ENCODE measurements at places on chromosomes 1 and 21.

DNA sequence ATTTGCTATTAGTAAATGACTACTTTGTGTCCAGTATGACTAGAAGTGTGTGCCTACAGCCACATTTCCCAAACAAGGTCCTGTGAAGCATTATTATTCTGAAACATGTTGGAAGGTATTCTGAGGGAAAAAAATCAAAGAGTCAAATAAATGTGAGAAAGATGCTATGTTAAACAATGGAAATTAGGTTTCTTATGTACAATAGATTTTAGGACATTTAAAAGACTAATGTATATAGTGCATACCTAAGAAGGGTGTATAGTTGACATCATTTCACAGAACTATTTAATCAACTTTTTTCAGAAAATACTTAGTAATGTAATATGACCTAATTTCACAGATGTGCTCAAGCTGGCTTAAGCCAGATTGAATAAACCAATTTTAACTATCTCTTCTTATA is 582.5 kb downstream of the USP25 start:
- no peak for DNase-seq

DNA sequence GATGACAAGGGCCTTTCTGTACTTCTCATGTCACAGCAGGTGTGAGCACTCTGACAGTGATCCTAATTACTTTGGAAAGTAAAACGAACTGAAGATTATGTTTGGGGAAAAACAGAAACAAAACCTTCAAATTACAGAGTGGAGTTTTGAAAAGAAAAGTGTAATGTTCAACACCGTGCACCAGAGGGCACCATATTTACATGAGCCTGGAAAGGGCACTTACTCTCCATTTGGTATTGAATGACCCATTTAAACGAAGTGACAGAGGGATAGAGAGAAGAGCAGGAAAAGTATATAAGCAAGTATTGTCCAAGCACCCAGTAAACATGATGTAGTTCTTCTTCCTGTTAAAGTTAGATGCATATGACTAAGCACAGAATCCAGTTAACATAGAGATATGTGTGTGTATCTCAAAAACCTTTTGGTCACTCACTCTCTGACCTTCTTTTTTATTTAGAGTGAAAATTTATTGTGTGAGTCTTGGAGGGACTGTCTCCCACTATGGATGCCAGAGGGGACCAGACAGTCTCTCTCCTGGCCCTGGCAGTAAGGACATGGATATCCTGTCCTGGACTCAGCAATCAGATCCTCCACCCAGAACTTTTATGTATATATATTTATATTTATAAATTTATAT is 3.8 kb upstream of the RGSL1 start:
- no peak for DNase-seq

DNA sequence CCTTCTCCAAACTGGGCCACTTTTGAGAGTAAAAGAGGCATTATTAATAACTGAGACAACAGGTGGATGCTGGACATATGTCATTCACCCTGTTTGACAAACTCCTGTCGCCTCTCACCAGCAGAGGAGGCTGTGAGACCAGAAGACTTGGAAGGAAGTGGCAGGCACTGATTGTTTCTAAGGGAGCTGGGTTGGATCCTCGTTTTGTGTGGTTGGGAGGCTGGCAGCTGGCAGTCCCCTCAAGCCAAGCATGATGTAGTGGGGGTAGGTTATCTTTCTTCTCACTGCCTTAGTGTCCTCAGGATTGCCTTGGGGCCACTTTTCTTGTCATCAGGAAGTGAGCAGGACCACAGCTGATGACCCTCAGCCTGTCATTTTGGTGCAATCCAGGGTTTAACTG is 86.5 kb upstream of the KCNJ15 start:
- no peak for DNase-seq

- no peak for DNase-seq
Measured at GRCh38 chr1:220804202-220804586, 17.5 kb downstream of the MTARC1 start.

- no peak for DNase-seq
Measured at GRCh38 chr1:99447721-99448120, 183.4 kb downstream of the PLPPR4 start.

- DNase-seq = no peak
Measured at GRCh38 chr1:185795181-185795580, 61.0 kb downstream of the HMCN1 start.

DNA sequence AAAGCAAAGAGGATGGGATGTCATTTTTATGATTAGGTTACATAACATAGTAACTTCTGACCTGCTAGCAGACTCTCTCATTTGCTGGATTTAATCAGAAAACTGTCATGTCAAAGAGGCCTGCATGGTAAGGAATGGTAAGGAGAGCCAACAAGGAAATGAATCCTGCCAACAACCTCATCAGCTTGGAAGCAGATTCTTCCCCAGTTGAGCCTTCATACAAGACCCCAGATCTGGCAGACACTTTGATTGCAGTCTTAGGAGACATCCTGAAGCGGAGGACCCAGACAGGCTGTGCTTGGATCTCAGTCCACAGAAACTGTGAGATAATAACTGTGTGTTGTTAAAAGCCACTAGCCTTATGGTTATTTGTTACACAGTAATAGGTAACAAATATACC is 27.6 kb upstream of the MARK1 start:
- no peak for DNase-seq

DNA sequence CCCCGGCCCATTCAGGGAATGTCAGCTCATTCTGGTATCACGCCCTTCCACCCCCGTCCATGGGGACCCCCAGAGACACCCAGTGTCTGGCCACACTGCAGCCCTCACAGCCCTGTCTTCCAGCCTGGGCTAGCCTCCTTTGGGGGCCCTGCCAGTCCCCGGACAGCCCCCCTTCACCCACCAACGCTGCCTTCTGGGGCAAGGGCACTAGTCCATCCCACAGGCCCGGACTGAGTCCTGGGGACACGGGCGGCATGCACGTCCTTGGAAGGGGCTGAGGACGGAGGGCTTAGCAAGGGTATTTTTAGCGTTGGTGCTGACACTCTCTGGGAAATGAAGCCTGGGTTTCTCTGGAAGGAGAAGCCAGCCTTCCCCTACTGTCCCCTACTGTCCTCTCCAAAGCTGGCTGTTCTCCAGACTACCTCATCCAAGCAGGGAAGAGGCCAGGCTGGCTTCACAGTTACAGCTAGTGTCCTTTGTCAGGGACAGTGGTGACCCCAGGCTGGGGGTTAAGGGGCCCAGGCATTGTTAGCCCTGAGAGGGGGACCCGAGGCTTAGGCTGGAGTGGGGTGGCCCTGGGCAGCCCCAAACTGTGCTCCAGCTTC is 39.5 kb downstream of the COQ8A start:
- no peak for DNase-seq

DNA sequence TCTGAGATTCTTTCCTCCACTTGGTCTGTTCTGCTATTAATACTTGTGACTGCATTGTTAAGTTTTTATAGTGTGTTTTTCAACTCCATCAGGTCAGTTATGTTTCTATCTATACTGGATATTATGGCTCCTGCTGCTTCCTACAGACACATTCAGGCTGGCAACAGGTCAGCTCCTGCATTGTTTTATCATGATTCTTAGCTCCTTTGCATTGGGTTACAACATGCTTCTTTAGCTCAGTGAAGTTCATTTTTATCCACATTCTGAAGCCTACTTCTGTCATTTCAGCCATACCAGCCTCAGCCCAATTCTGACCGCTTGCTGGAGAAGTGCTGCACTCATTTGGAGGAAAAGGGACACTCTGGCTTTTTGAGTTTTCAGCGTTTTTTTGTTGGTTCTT is 37.3 kb upstream of the F3 start:
- DNase-seq = no peak

GRCh38 chr1:43653339-43653738 is 3.4 kb downstream of the KDM4A start:
- DNase-seq = no peak

DNA sequence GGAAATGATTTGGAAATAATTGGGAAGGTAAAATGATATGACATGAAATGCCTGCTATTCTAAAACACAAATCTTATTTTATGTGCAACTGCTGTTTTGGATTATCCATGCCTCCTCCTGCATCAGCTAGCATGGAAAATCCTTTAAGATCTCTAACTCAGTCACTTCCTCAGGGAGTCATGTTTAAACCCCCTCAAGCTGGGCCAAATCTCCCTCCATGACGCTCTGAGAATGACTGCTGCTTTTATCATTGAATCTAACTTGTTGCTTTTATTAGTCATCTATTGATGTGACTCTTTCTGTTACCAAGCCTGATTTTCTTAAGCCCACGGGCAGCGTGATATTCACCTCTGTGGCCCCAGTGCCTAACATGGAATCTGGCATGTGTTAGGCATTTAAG is 324.8 kb downstream of the DISC1 start:
- no peak for DNase-seq

GRCh38 chr1:238029126-238029525 is 138.4 kb upstream of the ZP4 start:
- no peak for DNase-seq

DNA sequence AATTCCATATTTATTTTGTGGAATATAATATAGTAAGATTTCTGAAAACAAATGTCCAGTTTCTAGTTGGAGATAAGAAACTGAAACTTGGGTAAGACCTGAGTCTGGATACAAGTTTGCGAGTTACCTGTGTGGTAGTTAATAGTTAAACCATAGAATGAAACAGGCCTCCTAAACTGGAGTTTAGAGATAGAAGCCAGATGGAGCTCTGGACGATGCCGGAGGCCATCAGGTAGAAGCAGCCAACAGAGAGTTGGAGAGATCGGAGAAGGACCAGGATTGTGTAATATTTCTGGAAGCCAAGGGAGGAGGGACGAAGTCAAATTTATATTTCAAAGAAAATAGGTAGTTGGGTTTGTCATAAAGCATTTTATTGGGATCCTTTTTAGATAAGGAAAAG is 45.1 kb downstream of the ARID1A start:
- no peak for DNase-seq

DNA sequence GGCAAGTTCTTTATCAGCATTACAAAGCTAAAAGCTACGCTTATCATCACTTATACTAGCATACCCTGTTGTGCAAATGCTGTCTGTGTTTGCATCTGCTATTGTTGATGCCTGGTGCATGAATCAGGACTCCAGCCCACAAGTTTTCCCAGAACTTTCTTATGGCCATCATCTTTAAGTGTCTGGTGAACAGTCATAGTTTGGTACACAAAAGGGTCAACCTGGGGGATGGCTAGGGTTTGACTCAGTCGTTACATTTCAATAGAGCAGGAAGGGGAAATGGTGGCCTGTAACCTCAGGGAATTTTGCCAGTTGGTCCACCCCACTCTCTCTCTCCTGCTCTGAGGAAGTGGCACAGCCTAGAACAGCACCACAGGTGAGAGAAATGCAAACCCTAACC is 35.4 kb downstream of the SELL start:
- no peak for DNase-seq

DNA sequence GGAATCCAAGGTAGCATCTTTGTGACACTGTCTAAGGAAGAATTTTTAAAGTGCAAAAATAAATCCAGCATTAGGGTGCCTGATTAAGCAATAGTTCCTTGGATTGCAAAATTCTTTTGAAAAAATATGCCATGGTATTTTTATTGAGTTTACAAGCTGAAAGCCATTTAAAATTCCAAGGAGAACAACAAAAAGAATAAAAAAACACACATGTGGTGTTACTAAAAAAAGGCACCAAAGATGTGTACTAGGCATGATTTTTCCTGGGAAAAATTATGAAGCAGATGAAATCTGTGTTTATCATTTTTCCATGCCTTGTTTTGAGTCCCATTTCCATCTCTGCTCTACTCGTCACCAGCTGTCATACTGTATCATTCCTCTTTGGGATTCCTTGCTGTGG is 157.0 kb upstream of the ZNHIT6 start:
- DNase-seq = no peak

- DNase-seq = no peak
Measured at GRCh38 chr1:119485201-119485600, 21.8 kb upstream of the HSD3B1 start.

DNA sequence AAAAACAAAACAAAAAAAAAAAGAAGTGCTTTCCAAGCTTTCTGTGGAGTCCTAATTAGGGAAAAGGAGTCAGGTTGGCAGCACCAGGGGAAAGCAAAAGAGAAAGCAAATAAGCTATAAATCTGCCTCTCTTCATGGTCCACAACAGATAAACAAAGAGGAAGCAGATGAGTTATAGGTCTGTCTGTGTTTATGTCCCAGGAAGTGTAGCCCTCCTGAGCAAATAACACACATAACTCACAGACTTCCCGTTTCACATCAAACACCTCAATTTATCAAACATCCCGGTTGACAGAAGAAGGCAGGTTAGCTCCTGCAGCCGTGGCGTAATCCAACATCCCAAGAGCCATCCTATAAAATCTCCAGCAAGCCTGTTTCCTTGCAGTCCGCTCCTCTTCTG is 5.6 kb upstream of the SLC2A5 start:
- DNase-seq = no peak

DNA sequence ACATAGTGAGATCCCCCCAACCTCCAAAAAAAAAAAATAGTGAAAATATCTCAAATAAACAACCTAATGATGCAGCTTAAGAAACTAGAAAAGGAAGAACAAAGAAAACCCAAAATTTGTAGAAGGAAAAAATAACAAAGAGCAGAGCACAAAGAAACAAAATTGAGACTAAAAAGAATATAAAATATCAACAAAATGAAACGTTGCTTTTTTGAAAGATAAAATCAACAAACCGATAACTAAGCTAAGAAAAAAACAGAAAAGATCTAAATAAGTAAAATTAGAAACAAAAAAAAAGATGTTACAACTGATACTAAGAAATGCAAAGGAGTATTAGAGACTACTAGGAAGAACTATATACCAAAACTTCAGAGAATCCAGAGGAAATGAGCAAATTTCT is 139.3 kb upstream of the PALMD start:
- DNase-seq = no peak

DNA sequence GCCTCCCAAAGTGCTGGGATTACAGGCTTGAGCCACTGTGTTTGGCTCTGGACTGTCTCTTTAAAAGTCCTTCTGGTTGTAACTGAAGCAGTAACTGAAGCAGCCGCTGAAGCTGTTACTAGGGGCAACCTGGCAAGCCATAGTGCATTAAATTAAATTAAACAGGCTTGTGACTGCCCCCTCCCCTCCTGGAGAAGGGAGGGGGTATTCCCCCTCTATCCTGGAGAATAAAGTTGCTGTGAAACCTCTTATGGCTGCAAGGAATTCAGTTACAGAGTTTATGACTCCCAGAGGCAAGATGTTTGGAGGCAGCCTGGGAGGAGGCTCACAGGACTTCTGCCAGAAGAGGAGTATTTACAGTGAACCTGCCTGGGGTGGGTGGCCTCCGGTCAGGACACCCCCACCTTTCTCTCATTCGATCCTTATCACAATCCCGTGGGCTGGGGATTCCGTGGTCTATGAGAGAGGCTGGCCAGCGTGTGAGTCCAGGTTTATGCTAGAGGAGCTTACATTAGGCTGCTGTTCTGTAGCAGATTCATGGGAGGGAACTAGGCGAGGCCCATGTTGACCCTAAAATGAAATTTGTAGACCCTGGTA is 8.3 kb downstream of the TTC22 start:
- DNase-seq = no peak

Measured in stimulated activated CD8-positive, alpha-beta memory T cell treated with anti-CD3 and anti-CD28 coated beads, Interleukin-4, amount 100 ng/mL, for 1 hour (primary cell).